ENCODE measurements at places on chromosomes 12 and 14.

DNA sequence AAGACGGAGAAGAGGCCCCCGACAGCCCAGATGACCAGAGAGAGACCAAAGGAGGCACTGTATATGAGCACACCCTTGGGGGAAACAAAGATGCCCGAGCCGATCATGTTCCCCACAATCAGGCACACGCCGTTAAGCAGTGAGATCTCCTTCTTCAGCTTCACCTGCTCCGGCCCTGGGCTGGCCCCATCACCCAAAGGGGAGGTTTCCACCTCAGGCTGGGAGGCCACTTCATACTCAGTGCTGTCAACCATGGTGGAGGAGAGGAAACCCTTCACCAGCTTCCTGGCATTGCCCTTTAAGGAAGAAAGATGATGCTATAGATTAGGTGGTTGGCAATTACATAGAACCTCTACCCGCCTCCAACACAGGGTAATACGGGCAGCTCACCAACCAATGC, 2.1 kb downstream of the SLC7A7 start:
- DNase-seq: no peak

DNA sequence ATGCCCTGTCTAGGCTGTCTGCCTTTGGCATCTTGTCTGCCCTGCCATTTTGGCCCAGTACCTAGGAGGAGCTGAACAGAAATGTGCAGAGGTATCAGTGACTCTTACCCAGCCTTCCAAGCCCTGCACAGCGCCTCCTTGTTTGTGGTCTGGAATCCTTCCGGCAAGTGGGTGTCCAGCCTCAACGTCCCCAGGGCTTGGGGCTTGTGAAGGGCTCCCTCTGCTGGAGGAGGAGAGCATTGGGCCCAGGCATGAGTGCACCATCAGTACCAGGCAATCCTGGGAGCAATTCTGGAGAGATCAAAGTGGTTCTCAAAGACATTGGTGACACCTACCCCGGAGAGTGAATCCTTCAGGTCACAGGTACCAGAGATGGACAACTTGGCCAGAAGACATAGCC, 2.4 kb upstream of the TCL1B start:
- DNase-seq: no peak

DNA sequence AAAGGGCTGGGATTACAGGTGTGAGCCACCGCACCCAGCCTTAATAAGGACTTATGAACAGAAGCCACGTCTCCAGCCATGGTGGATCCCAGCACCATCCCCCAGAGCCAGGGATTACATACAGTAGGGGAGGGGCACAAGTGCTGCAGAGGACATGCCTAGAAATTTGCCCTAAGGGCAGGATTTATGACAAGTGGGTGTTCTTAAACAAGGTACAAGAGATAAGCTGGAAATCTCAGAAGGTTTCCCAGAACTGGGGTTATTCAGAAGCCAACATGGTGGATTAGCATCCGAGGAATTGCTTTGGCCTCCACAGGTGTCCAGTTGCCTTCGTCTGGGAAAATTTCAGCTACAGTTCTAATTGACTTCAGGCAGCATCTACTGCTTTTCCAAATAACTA, 114.4 kb upstream of the EGLN3 start:
- no peak for DNase-seq

GRCh38 chr12:59834659-59835474, 239.0 kb downstream of the SLC16A7 start:
- no peak for DNase-seq

DNA sequence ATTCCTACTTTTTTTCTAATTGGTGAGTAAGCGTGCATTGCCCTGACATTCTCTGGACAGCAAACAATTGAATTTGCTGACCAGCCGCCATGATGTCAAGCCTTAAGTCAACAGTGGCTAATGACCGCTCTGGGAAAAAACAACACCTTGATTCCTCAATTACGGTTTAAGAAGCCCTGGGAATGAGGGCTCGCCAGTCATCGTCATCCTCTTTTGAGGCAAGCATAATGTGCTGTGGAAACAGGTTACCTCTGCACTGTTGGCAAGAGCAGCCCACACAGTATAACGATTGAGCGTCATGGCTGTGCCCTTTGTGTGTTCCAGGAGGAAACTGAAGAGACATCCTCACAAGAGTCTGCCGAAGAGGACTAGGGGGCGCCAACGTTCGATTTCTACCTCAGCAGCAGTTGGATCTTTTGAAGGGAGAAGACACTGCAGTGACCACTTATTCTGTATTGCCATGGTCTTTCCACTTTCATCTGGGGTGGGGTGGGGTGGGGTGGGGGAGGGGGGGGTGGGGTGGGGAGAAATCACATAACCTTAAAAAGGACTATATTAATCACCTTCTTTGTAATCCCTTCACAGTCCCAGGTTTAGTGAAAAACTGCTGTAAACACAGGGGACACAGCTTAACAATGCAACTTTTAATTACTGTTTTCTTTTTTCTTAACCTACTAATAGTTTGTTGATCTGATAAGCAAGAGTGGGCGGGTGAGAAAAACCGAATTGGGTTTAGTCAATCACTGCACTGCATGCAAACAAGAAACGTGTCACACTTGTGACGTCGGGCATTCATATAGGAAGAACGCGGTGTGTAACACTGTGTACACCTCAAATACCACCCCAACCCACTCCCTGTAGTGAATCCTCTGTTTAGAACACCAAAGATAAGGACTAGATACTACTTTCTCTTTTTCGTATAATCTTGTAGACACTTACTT, 138.9 kb downstream of the HMGA2 start:
- DNase-seq: no peak

DNA sequence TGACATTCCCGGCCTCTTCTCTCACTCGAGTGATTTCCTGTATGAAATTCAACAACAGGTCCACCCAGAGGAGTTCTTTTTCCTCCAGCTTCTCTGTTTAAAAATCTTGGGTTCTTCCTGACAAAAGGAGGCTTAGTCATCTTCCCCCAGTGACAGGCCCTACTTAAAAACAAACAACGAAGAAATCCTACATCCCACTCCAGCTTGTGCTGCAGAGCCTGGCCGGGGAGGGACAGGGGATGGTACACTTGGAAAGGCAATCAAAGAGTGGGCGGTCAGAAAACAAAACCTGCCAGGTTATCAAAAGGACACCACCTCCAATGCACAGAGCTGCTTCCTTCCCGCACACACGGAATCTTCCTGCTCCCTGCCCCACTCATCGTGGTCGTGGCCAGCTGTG, 101.3 kb downstream of the CACNA1C start:
- DNase-seq: no peak

GRCh38 chr12:89752341-89752740, 43.7 kb upstream of the ATP2B1 start:
- DNase-seq: no peak

DNA sequence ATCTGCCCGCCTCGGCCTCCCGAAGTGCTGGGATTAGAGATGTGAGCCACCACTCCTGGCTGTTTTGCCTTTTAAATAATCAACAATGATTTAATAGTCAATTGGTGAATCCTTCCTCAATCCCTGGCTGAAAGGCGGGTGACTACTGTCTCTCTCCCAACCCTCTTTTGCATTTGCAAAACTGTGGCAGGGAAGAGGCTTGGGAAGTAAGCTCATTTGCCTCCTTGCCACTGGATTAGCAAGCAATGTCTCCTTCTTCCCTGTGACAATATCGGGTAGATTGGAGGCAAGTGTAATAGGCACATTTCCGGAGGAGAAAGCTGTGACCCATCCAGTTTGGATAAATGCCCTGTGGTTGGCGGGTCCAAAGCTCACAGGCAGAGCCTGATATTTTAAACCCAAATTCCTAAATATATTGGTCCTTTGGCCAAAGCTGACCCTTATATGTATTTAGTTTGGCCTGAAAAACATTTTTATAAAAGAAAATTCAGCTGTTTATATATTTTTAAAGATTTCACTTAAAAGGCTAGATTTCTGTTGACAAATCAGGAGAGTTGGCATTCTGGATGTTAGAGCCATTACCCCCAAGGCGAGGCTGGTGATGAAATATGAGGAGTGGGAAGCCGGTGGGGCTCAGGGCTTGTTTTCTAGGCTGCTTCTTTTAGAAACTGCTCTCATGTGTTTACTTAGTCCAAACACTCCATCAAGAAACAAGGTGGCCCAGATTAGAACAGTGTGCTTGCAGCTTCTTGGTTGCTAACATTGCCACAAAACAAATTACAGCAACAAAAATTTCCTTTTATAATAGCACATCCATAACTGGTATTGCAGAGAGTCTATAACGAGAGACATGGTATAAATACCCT, 646.9 kb upstream of the TMEM132C start:
- DNase-seq: no peak

DNA sequence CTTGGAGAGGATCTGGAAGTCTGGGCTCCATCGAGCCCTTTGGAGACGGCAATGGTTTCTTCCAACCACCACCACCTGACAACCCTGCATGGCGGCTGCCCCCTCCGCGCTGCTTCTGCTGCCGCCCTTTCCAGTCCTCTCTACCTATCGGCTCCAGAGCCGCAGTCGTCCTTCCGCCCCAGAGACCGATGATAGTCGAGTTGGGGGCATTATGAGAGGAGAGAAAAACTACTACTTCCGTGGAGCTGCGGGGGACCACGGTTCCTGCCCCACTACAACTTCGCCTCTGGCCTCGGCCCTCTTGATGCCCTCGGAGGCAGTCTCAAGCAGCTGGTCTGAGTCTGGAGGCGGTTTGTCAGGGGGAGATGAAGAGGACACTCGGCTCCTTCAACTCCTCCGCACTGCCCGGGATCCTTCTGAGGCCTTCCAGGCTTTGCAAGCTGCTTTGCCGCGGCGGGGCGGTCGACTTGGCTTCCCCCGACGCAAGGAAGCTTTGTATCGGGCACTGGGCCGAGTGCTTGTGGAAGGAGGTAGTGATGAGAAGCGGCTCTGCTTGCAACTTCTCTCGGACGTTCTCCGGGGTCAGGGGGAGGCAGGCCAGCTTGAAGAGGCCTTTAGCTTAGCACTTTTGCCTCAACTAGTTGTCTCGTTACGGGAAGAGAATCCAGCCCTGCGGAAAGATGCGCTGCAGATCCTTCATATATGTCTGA, 499 bp downstream of the TOGARAM1 start:
- no peak for DNase-seq

DNA sequence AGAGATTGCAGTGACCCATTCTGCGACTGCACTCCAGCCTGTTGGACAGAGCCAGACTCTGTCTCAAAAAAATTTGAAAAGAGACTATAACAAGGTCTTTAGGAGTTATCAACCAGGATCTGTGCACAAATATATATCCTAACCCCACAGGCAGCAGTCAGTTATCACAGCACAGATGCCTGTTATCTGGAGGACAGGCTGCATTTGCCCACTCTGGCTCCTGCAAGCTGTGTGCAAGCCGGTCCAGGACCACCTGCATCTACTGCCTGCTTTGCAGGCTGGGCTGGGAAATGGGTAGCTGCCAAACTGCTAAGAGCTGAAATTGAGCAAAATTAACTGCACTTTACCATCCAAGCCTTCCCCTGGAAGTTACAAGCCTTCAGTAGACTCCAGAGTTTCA, 21.4 kb upstream of the RCOR1 start:
- no peak for DNase-seq

GRCh38 chr12:3204143-3204542, 127.0 kb downstream of the TSPAN9 start:
- DNase-seq: no peak

GRCh38 chr12:31989571-31990362, 30.6 kb downstream of the RESF1 start:
- no peak for DNase-seq

GRCh38 chr14:95434121-95434520, 82.3 kb downstream of the SYNE3 start:
- no peak for DNase-seq

DNA sequence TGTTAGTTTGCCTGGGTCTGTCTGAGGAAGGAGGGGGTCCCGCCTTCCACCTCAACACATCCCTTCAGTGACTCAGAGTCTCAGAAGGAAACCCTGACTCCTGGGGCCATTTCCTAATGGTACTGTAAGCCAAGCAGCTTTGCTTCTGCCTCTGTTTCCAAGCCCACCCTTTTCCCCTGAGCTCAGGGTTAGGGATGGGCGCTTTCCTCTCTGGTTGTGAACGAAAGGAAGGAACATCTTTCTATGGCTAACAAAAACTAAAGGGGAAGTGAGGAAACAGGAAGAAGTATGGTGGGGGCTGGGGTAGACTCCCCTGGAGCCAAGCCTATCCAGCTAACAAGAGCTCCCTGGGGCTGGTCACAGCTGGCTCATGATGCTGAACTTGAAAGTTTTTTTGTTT, 11.6 kb upstream of the UNC119B start:
- DNase-seq: no peak

DNA sequence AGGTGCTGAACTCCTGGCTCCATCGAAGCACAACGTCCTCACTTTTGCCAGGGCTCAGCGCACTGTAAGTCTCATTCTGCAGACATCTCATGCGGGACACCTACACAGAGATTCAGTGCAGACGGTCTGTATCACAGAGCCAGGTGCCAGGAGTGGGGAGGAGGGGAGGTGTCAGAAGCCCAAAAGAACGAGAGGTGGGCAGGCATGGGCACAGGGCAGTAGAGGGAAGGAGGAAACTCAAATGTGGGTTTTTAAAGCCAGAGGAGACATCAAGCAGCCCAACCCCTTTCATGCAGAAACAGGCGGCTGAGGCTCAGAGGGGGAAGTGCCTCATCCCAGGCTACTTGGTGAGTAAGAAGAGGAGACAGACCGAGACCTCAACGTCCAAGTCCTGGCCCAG, 2.5 kb upstream of the LPAR5 start:
- no peak for DNase-seq

GRCh38 chr14:65813760-65814384, 401.3 kb downstream of the FUT8 start:
- DNase-seq: no peak

GRCh38 chr12:90015228-90015627, 306.6 kb upstream of the ATP2B1 start:
- no peak for DNase-seq

DNA sequence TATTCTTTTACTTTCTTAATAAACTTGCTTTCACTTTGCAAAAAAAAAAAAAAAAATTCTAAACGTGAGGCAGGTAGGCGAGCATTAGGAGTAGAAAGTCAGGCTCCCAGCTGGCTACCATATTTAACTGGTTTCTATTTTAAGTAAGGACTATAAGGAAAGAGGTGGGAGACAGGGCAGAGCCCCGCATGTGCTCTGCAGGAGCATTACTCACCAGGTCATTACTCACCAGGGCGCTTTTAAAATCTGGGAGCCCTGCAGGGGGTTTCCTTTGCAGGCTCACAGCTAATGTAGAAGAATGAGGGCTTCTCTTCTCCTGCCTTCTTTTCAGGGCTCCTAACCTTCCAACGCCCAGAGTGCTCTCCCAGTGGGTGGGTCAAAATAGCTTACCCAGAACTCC, 14.0 kb upstream of the DPF3 start:
- DNase-seq: no peak

- DNase-seq: no peak
Observed at GRCh38 chr14:95699412-95699811, 13.2 kb downstream of the TCL1B start.

DNA sequence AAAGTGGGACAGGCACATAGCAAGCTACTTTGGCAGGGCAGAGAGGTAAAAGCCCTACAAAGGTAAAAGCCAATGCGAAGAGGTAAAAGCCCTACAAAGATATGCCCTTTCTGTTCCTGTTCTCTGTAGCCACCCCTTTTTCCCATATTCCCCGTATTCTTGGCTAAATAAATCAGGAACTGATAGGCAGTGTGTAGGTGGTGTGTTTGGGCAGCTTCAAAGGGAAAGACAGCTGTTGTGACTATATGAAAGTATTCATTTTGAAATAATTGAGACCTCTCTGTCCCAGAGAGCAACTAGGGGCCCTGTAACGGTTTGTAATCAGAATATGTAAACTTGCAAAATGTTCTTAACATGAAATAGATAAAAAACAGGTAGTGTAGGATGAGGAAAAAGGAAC, 11.3 kb upstream of the SLC41A2 start:
- DNase-seq: no peak

- DNase-seq: no peak
Observed at GRCh38 chr12:9650151-9650576, 19.3 kb upstream of the CLEC2D start.

GRCh38 chr14:43786066-43786762, 720.9 kb downstream of the FSCB start:
- no peak for DNase-seq

Measured in stimulated activated CD8-positive, alpha-beta memory T cell treated with anti-CD3 and anti-CD28 coated beads, Interleukin-4, amount 100 ng/mL, for 4 hours (primary cell).